Karpas-422 (cell line): ENCODE measurements at places on chromosomes 1 and 21. TPM values are rescaled to one million over a fixed set of nuclear protein-coding genes. Genes with fewer than 3 reads are reported as not detected.

The CNIH3 gene
- total RNA-seq: 1.3 and 4.7 TPM in 2 replicates

- DNase-seq: no peak
These were observed 9.1 kb upstream of the IFI16 start for GRCh38 chr1:159000625-159001024.

The TPTE gene
- total RNA-seq: not detected in 2 replicates

GRCh38 chr1:63750721-63751120 is 23.1 kb upstream of the ROR1 start:
- DNase-seq: no peak

DNA sequence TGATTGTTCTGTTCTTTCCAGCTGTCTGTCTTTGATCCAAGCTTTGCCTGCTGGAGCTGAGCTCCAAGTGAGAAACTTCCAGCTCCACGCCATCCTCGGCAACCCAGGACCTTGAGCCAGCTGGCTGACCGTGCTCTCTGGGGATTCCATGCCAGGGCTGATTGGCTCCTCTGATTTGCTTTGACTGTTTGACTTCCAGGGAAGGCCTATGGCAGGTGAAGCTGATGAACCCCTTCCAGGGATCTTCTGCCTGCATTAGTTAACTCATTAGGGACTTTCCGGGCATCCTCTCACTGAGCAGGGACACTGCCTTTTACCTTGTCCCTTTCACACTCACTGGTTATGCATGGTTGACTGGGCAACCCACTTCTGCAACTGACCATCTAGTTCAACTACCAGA is 406.1 kb downstream of the RPS6KC1 start:
- no peak for DNase-seq

The NCF2 gene
- total RNA-seq: 7.0 and 13.5 TPM in 2 replicates

- no peak for DNase-seq
These were observed 1.2 kb downstream of the XKR8 start for GRCh38 chr1:27960762-27961645.

The MX2 gene
- 27.8 and 31.0 TPM in 2 replicates for total RNA-seq

- no peak for DNase-seq
These were observed 1.7 kb downstream of the FOXO6 start for GRCh38 chr1:41362749-41363590.

The ZBTB8A gene
- 0.11 TPM in 1 of 2 replicates, not detected in the other for total RNA-seq

DNA sequence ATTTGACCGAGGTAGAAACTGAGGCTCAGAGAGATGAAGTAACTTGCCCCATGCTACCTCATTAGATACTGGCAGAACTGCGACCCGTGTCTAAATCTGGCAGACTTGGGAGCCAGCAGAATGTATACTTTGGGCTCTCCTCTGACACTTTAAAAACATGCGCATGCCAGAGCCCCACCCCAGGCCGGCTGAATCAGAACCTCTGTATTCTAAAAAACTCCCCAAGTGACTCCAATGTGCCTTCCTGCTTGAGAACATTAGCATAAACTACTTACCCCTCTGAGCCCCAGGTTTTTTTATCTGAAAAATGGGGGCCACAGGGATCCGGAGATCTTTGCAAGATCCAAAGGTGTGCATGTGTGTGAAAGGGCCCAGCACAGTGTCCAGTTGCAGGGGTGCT is 344.7 kb upstream of the USP24 start:
- DNase-seq: no peak

The HES4 gene
- not detected in 2 replicates for total RNA-seq

The TDRD10 gene
- total RNA-seq: not detected in 2 replicates

- no peak for DNase-seq
These were observed 21.6 kb downstream of the MECR start for GRCh38 chr1:29209173-29209572.

The SDC3 gene
- 0.04 and 0.94 TPM in 2 replicates for total RNA-seq

GRCh38 chr1:103254691-103255090 is 146.4 kb upstream of the COL11A1 start:
- DNase-seq: no peak

GRCh38 chr21:15625363-15625762 is 104.4 kb upstream of the USP25 start:
- no peak for DNase-seq

DNA sequence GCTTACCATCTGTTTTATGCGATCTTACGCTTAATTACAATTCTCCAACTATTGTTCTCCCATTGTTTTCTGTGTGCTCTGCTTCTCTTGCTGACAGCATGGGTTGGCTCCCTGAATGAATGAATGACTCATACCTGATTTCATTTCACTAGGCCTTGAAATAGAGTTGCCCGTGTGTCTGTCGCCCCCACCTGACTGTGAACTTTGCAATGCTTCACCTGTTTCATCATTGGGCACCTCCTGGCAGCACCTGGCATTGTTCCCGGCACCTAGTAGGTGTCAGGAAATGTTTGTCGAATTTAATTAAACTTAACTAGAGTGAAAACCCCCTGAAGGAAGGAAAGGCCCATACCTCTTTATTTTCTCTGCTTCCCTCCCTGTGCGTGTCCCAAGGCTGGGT is 120.5 kb upstream of the KLHDC7A start:
- no peak for DNase-seq

DNA sequence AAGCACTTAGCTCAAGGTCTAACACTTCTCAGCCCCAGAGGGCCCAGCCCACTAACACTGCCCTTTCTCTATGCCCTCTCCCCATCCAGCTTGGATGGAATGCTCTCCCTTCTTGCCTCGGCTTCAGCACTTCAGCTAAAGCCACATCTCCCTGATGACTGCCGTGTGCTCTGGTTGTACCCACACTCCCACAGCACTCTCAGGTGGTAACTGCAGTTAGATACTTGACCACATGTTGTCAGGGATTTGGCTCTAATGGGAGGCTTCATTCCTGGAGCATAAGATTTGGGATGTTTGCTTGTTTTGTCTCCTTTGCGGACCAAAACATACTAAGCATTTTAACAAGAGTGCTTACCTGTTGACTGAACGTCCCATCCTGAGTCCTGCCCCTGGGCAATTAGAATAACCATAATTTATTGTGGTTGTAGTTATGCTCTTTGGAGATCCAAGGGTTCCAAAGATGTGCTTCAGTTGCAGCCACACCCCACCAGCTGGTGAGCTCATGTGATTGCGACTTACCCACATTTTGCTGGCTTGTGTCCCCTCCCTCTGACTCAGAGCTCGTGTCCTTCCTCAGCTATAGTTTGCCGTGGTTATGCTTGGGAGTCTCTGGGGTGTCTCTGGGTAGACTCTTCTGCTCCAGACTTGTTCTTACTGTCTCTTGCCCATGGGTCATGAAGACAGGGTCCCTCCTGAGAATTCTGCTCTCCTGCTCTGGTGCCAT is 7.7 kb upstream of the SLC26A9 start:
- no peak for DNase-seq

The ICOSLG gene
- 0.37 and 0.83 TPM in 2 replicates for total RNA-seq

The RASAL2 gene
- not detected in 2 replicates for total RNA-seq

- no peak for DNase-seq
These were observed 94.1 kb downstream of the ADARB1 start for GRCh38 chr21:45168522-45168921.

DNA sequence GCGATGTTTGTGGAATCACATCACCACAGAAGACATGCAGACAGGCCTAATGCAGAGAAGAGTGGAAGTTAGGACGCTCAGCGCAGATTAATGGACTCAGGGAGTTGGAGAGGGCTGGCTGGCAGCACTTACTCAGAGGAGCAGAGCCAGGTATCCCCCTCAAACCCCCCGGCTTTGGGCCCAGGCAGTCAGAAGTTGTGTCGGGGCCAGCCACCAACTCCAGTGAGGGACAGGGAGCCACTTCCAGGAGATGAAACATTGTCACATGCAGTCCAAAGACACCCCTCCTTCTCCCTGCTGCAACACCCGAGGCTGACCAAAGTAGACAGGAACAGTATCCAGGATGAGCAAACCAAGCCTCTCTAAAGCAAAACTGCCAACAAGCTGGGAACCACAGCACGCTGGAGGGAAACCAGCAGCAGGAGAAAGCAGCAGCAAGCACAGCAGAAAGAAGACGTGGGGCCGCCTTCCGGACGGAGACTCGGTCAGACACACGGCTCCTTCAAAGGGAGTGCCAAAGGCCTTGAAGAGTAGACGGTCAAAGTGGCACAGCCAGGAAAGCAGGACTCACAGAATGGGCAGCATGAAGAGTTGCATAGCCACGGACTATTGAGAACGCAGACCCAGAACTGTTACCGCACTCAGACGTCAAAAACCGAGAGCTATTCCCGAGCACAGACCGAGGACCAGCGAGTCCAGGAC is 149.3 kb downstream of the PCBP3 start:
- no peak for DNase-seq

The ANGPTL1 gene
- 0.25 TPM in 1 of 2 replicates, not detected in the other for total RNA-seq

The ZNF496 gene
- 28.6 and 75.1 TPM in 2 replicates for total RNA-seq

- no peak for DNase-seq
These were observed 6.6 kb downstream of the ZBTB18 start for GRCh38 chr1:244057474-244058385.

DNA sequence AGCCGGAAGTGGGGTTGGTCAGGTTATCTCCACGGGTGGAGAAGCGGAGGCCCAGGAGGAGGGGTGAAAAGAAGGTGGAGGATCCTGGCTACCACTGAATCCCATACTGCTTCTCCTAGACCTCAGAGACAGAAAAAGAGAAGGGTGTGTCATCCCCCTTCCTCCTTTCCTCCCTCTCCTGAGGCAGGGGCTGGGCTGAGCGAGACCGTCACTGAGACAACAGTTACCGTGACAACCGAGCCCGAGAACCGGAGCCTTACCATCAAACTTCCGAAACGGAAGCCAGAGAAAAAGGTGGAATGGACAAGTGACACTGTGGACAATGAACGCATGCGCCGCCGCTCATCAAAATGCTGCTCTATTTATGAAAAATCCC is 42.1 kb upstream of the NBPF3 start:
- peak; percentile 72 for DNase-seq

GRCh38 chr1:183416850-183417771 is 1.1 kb downstream of the NMNAT2 start:
- DNase-seq: no peak

- no peak for DNase-seq
These were observed 110.9 kb downstream of the DENND1B start for GRCh38 chr1:197664391-197664790.

The FMO5 gene
- not detected in 2 replicates for total RNA-seq

DNA sequence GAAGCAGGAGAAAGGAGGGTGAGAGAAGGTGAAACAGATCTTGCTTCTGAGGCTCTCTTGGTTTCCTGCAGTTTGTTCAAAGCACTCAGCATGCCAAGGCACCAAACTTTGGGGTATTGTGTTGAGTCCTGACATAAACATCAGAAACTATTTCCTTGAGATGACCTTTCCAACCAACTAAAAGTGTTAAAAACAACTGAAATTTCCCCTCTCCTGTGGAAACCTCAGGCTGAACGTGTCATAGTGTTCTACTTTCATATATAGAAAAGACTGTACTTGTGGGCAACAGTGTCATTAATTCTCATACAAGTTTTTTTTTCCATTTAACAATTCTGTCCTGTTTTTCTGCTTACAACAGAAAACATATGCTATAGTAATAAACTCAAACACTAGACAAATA is 6.3 kb upstream of the LYST start:
- no peak for DNase-seq

DNA sequence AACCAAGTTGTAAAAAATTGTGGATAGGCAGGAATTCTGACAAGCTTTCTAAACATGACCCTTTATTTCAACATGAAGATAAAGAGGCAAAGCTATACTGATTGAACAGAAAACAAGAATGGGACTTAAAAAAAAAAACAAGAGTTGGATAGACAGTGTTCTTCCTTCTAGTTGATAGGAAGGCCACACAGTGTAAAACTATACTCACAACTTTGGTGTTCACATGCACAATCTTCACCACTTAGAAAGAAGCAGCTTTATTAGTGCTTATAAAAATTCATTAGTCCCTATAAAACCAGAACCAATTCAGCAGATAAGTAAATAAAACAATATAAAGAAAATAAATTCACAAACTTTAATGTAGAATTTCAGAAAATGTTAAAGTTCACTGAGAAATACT is 101.8 kb downstream of the AKT3 start:
- DNase-seq: no peak

DNA sequence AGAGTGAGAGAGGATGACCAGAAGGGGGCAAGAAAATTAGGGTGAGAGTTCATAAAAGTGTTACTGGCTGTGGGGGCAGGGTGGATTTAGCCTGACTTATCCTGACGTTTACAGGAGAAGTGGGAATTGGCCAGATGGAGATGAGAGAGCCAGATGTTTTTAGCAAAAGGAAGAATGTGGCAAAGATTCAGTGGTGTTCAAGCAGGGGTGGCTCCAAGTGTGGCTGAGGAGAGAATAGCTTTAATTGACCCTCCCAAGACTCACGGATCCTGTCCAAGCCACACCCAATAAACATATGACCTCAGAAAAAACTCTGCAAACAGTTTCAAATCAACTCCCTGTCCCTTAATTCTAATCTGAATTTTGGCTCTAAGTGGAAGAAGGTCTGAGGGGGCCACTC is 35.2 kb upstream of the EDEM3 start:
- DNase-seq: no peak
